ENCODE measurements at places on chromosomes 13 and 19.
A peak's percentile ranks its signal among the peaks of the same experiment; 100 is the strongest.

GRCh38 chr13:94243551-94243950, 235.9 kb downstream of the DCT start:
- no peak for DNase-seq

- peak; percentile 89 for DNase-seq
These were observed 86.2 kb downstream of the IRS2 start for GRCh38 chr13:109700176-109700575.

DNA sequence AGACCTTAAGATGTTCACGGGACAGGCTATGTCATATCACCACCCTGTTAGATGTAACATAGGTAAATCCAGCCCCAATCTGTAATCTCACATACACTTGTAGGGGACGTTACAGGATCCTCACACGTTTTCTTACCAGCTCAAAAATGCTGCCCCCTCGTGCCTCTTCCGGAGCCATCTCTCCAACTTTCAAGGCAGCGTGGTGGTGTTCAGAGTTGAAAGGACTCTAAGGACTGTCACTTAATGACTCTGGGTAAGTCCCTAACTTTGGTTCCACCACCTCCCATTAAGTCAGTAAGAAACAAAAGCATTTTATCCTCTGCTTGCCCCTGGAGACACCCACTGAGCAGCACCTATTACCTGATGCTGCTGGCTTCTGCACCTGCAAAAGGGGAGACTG, 4.4 kb downstream of the MED26 start:
- DNase-seq: no peak

DNA sequence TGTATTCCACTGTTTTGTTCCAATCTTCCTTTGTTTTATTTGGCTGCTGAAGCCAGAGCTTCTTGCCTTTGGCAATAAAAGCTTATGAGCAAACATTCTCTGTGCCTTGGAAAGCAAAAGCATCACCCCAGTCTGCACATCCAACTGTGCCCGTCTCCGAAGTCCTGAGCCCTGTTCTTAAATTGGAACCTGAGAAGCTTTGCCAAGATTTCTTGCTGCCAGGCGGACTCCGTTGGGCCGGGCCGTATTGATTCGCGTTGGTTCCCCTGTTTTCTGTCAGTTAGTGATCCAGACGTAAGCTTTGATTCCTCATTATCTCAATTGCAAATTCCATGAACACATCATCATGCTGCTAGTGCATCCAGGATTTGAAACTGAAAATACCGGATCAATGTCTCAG, 793.0 kb downstream of the OLFM4 start:
- DNase-seq: no peak

DNA sequence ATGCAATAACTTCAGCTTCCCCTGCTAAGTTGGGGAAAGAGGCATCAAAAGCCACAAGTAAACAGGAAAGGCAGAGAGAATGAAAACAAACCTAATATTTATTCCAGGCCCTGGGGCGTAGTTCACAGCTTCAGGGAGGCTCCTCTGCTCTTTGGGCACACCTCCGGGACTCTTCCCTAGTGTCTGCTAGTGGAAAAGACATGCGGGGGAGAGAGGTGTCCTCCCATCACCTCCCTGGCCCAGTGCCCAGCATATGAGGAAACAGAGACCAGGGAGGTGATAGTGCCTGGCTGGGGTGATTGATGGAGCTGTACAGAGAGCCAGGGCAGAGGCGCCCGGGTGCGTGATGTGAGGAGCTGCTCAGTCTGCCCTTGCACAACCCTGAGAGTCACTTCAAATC, 71.0 kb downstream of the RASL11A start:
- no peak for DNase-seq

GRCh38 chr13:106528718-106529414, 6.6 kb downstream of the EFNB2 start:
- no peak for DNase-seq

DNA sequence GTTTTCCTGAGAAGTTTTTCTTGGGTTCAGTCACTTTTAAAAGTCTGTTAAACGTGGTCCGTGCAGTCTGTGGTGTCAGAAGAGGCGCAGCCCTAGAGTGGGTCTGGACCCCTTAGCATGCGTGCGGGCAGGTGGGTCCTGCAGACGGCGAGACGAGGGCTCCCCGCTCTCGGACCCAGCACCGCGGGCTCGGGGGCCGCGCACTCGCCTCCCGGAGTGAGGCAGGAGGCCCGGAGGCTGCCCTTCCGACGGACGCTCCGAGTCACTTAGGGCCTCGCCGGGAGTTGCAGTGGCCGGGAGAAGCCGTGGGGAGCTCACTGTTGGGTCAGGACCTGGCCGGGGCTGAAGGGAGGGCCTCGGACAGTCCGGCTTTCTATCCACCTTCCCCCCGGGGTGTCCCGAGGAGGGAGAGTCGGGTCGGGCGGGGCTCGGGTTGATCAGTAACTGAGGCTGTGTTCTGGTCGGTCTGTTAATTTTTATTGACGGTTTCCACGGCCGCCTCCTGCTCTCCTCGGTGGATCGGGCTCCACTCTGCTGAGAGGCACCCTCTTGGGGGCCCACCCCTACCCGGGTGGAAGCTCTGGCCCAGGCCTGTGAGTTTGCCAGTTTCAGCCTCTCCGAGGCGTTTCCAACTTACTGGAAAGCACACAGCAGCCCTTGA, 1.3 kb downstream of the PTBP1 start:
- DNase-seq: peak; percentile 38

DNA sequence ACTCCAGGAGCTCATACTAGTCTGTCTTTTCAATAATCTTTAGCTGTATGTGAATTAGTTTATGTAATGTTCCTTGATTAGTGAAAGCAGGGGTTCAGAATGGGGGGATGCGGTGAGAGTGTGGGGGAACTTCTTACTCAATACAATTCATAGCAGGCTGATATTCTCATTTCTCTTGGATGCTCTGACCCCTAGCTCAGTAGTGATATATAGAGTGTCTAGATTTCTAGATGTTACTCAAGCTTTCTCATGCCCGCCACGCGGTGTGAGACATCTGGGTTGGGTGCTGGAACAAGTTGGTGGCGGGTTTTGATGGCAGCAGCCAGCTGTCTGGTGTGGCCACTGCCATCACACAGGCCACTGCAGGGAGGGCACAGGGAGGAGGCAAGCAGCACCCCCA, 39.3 kb upstream of the FLT1 start:
- DNase-seq: no peak

DNA sequence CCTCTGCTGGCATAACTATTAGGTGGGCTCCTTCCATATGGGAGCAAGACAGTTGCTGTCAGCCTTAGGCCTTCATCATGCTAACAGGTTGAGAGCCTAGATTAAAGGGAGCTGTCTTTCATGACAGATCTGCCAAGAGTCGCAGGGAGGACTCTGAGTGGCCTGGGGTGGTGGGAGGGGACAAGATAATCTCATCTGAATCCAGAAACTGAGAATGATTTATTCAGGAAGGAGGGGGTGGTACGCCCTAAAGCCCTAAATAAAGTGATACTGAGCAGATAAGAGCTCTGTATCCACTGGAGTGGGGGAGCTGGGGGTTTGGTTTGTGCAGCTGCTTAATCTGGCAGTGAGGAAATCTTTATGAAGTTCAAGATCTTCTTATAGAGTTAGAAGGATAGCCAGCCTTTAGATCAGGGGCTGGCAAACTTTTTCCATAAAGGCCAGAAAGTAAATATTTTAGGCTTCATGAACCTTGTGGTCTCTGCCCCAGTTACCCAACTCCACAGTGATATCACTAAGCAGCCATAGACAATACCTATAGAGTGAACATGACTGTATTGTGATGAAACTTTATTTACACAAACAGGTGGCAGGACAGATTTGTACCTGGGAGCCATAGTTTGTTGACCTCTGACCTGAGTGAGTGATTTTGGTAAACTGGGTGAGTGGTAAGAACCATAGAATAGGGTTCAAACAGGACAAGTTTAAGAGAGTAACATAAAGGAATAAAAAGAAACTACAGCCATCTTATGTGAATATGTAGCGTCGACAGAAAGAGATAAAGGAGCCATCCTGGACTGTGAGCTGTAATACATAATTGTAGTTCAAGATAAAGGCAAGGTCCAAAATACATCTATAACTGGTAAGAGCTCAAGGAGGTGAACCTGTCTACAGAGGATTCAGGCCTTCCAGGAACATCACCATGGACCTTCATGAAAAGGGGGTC, 9.8 kb upstream of the STK24 start:
- DNase-seq: no peak

DNA sequence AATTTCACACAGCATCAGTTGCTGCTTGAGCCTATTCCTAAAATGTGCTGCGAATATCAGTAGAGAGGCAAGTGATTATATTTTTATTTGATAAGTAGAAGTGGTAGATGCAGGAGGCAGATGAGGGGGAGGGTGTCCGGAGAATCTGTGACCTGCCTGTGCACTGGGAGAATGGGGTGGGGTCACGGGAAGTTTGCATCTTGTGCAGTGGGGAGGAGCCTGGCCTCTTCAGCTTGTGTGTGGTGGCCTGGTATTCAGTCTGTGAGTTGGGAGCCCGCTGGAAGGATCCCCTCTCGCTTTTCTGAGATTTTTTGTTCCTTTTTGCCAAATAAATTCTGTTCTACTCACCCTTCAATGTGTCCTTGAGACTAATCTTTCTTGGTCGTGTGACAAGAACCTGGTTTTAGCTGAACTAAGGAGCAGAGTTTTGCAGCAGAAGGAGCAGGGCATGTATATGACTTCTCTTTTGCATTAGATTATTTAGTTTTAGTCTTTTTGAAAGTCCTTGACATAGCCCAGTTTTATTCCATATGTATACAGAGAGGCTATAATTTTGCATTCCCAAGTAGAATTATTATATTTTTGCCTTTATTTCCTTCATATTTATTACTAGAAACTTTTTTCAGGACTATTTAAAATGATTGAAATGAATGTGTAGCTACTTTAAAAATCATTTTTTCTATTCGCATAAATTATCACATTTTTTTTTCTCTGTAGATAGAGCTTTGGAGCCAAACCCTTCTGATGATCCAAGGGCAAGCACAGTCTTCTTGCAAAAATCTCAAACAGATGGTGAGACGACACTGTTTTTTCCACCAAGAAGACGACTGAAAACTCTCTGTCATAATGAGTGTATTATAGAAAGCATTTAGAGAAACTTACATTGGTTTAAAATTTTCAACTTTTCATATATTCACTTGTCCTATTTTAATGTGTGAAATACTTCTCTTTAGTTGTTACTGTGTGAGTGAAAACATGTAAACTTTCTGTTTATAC, 1257.2 kb downstream of the UQCRFS1 start:
- no peak for DNase-seq

DNA sequence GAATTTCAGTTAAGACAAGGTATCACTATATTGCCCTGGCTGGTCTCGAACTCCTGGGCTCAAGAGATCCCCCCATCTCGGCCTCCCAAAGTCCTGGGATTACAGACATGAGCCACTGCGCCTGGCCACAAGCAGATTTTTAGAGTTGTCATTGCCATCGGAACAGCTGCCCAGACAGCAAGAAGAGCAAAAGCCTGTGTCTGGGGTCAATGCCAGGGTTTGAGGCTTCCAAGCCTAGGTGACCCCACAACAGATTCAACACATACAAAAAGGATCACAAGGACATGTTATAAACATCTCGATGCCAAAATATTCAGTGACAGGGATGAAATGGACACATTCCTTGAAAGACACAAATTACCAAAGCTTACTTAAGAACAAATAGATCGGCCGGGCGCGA, 40.1 kb upstream of the KLF2 start:
- peak; percentile 28 for DNase-seq
